ENCODE measurements at places on chromosomes 2 and 18. TPM values are rescaled to one million over a fixed set of nuclear protein-coding genes. Genes with fewer than 3 reads are reported as not detected.

TOGARAM2 gene
- not detected for total RNA-seq

UGT1A1 gene
- not detected for total RNA-seq

TMEM247 gene
- total RNA-seq, result not detected

HES6 gene
- total RNA-seq, result 8.4 TPM

NETO1 gene
- total RNA-seq, result 0.47 TPM

SLC16A14 gene
- total RNA-seq, result 0.34 TPM

GCKR gene
- total RNA-seq, result not detected

EIF2B4 gene
- total RNA-seq, result 22.7 TPM

SNED1 gene
- 1.2 TPM for total RNA-seq

ORC4 gene
- 51.9 TPM for total RNA-seq

GKN1 gene
- not detected for total RNA-seq

VSNL1 gene
- total RNA-seq, result 12.8 TPM

REG3A gene
- total RNA-seq, result not detected

ITGB6 gene
- 58.8 TPM for total RNA-seq

IL1F10 gene
- 0.08 TPM for total RNA-seq

NMUR1 gene
- total RNA-seq, result not detected

DSC2 gene
- 19.4 TPM for total RNA-seq

EFEMP1 gene
- 215 TPM for total RNA-seq

ZBTB7C gene
- 0.04 TPM for total RNA-seq

DSG4 gene
- under 0.01 TPM for total RNA-seq

INPP5D gene
- total RNA-seq, result 21.6 TPM

HOXD13 gene
- total RNA-seq, result not detected
